ENCODE measurements at places on chromosomes 2 and 18.

- no peak for DNase-seq
These were observed 13.7 kb upstream of the INO80C start for GRCh38 chr18:35511428-35511827.

- no peak for DNase-seq
These were observed 59.1 kb upstream of the PELI1 start for GRCh38 chr2:64203131-64203857.

GRCh38 chr2:112767693-112768330 is 3.4 kb upstream of the CKAP2L start:
- no peak for DNase-seq

- DNase-seq: no peak
These were observed 15.6 kb upstream of the MC2R start for GRCh38 chr18:13930964-13931363.

DNA sequence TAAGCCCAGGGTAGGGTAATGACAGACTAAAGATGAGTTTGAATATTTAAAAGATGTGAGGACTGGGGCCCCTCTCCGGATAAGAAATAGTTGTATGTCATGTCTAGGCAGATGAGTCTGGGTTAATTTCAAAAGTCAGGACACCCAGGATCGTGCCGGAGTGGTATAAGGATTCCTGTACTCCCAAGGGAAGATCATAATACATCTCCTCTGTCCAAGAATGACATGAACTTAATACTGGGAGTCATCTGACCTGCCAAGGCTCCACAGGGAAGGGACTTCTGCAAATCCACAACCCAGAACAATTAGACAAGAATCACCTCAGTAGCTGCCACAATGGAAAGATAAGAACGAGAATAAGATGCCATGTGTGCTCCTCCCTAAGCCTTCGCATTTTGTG is 17.1 kb downstream of the RPRM start:
- no peak for DNase-seq

DNA sequence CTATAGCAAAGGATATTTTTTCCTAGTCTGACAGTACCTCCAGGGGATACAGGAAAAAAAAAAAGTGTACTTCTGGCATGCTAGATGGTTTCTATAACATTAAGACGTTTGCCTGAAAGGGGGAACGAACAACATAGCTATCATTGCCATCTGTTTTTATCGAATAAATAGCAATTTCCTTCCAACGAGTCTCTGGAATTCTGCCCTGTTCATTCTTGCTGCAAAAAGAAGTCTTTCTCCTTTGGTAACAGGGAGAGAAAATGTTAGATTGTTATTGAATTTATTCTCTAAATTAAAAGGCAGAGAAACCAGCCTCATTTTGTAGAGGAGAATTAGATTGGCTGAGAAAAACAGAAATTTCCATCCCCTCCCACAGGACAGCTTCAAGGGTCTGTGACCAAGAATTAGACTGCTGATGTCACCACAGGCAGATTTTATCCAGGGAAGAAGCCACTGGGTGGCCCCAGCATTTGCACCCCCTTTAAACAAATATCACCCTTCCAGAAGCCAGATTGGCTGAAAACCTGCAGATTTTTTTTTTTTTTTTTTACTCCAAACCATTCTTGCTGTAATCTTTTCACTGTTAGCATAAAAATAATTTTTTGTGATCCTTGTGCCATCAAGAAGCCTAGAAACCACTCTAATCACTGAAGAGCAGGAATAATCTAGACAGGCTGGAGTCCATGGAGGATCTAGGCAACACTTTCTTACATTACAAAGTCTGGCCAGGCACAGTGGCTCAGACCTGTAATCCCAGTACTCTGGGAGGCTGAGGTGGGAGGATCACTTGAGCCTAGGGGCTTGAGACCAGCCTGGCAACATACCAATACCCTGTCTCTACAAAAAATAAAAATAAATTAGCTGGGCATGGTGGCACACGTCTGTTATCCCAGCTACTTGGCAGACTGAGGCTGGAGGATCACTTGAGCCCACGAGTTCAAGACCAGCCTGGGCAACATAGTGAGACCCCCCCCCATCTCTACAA is 12.0 kb downstream of the WDFY1 start:
- no peak for DNase-seq
